Bronchial epithelial cell (primary cell): ENCODE measurements at places on chromosomes 13 and 19. TPM values are rescaled to one million over a fixed set of nuclear protein-coding genes. Genes with fewer than 3 reads are reported as not detected.

The FOXO1 gene
- total RNA-seq = 7.6 and 12.2 TPM in 2 replicates

The COL4A2 gene
- 7.6 and 21.4 TPM in 2 replicates for total RNA-seq

The SLC1A6 gene
- not detected in 2 replicates for total RNA-seq

The KLK13 gene
- total RNA-seq = 0.26 and 0.51 TPM in 2 replicates

The SIAH3 gene
- total RNA-seq = not detected in 2 replicates

The OR7G1 gene
- not detected in 2 replicates for total RNA-seq

The CCNA1 gene
- 106 and 133 TPM in 2 replicates for total RNA-seq

The GFY gene
- not detected in 2 replicates for total RNA-seq

The KLK11 gene
- 1.6 and 52.0 TPM in 2 replicates for total RNA-seq

The SIGLEC7 gene
- not detected in 2 replicates for total RNA-seq

GRCh38 chr19:51810223-51810622 lies 15.3 kb downstream of the FPR3 start:
- DNase-seq = no peak

GRCh38 chr13:77339408-77339807 lies 12.5 kb upstream of the MYCBP2 start:
- no peak for DNase-seq

DNA sequence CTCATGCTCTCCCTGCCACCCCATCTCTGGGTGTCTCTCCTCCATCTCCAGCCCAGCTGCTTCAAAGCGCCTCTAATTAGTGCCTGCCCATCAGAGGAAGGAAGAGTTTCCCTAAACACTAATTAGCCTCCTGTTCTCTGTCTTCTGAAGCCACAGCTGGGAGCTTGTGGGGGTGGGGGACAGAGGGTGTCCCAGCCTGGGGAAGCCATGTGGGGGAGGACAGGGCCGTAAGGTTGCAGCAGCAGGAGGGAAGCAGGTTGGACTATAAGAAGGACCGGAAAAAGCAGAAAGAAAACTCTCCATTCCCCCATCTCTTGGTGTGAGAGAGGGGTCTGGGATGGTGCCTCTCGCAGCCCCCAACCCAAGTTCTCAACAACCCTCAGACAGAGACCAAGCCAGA lies 26.2 kb downstream of the SLC8A2 start:
- DNase-seq = no peak

DNA sequence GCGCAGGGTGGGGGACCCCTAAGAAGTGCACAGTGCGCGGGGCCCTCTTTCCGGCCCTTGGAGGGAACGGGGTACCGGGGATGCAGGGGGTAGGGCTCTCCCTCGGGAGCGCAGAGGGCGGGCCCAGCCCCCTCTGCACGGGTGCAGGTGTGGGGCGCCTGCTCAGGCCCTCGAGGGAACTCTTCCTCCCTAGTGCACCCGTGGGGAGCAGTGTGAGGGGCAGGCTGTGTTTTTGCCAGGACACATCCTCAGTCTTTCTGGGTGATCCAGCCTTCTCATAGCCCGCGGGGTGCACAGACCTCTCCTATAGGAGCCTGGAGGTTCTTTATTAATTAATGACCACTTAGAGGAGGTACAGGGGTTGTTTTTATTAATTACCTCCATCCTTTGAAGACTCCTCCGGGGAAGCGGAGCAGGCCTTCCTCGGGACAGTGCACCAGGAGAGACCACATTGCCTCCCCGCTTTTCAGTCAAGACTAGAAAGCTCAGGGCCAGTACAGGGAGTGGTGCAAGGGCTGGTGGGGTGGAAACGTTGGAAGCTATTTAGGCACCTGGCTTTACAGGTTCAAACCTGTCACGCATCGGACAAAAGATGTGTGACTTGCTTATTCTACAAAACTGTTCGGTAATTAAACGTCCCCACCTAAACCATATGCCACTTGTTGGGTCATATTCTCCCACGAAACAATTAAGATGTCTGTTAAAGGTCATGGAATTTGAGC lies 598 bp upstream of the GJB6 start:
- DNase-seq = no peak

DNA sequence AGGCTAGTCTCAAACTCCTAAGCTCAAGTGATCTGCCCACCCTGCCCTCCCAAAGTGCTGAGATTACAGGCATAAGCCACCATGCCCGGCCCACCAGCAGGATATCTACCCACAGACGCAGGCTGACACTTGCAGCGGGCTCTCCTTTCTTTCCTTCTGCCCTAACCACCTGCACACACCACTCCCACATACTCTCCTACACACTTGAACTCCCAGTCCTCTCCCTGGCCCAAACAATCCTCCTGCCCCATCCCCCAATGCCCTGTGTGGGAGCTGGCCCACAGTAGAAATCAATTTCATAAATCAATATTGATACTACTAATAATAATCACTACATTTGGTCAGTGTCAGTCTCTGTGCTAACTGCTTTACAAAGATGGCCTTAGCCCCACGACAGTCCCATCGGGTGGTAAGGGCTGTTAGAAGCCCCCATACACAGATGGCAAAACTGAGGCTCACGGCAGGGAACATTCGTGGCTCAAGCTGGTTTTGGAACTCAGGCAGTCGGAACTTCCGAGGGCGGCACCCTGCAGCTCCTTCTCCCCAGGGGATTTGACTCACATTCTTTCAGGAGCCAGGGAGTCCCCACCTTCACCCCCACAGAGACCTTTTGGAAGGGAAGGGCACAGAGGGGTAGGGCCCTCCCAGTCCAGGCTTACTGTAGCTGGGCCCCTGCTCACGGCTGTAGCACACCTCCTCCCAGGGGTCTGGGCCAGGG lies 3.4 kb upstream of the DPF1 start:
- DNase-seq = no peak

GRCh38 chr13:77508959-77509620 lies 26.4 kb upstream of the SCEL start:
- peak; percentile 66 for DNase-seq

DNA sequence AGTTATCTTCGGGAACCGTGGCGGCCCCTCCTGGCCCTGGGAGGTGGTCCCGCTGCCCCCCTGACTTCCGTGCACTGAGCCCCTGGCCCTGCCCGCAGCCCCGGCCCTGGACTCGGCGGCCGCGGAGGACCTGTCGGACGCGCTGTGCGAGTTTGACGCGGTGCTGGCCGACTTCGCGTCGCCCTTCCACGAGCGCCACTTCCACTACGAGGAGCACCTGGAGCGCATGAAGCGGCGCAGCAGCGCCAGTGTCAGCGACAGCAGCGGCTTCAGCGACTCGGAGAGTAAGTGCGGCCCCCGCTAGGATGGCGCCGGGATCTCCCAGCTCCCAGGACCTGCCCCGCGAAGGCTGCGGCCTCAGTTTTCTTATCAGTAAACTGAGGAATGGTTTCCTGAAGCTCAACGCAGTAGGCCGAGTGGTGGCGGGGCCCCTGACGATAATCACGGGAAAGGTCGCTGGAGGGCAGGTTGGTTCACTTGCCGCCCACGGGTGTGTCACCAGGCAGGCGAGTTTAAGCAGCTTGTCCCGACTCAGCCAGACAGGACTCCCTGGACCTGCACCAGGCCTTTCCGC lies 924 bp downstream of the RGCC start:
- DNase-seq = peak; percentile 57

- DNase-seq = no peak
Observed at GRCh38 chr19:39928357-39928725, 6.1 kb downstream of the FCGBP start.

DNA sequence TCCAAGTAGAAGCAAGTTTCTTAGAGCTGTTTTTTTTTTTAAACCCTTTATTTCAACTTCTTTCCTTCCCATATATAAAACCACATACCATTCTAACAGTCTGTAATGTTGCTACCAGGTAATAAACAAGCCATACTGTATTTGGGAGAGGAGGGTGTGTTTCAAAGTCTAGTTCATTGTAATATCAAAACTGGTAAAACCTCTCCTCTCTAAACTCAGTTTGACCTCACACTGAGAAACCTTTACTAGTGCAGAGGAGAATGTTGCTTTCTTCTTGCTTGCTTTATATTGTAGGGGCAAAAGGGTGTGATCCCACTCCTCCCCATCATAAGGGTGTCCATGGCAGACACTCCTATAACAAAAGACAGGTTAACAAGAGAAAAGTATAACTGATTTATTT lies 155.1 kb downstream of the GGACT start:
- no peak for DNase-seq

GRCh38 chr13:94602467-94602866 lies 810 bp downstream of the GPR180 start:
- no peak for DNase-seq

- peak; percentile 27 for DNase-seq
Observed at GRCh38 chr13:29908416-29909080, 58.1 kb upstream of the UBL3 start.

- DNase-seq = peak; percentile 73
Observed at GRCh38 chr13:100454876-100455275, 133.7 kb downstream of the GGACT start.

DNA sequence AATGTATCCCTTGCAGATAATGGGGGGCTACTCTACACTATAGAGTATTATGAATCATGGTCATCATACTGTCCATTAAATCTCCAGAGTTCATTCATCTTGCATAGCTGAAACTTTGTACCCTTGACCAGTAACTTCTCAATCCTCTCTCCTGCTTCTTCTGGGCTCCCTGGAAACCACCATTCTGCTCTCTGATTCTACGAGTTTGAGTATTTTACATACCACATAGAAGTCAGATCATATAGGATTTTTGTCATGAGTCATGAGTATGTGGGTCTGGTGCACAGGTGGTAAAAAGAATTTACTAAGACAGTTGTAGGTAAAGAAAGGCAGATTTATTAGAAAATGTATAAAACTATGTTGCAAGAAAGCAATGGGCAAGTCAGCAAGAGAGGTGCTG lies 41.9 kb downstream of the WTIP start:
- no peak for DNase-seq

GRCh38 chr19:5934069-5934401 lies 20.0 kb downstream of the CAPS start:
- DNase-seq = no peak

DNA sequence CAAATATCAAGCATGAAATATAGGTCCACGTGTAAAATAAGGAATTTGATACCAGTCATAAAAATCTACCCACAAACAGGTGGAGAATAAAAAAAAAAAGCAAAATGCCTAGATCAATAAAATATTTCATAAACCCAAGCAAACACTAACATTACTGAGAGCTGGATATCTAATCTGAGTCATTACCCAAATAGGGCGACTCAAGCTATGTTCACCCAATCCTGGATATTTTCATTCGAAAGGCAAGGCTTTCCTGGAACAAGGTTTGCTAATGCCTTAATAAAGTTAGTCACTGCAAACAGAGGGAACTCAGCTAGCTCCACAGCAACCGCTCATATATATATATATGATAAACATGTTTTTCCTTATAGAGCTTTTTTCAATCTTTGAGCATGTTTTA lies 33.5 kb upstream of the TM9SF2 start:
- DNase-seq = peak; percentile 89

- peak; percentile 79 for DNase-seq
Observed at GRCh38 chr19:15640294-15640903, at the start of gene CYP4F3. Gene CYP4F3 (plus strand): TSS chr19:15640897. CDS start chr19:15641416, 519 bp downstream.

- DNase-seq = peak; percentile 55
Observed at GRCh38 chr13:51093574-51093973, 17.5 kb downstream of the C13orf42 start.

DNA sequence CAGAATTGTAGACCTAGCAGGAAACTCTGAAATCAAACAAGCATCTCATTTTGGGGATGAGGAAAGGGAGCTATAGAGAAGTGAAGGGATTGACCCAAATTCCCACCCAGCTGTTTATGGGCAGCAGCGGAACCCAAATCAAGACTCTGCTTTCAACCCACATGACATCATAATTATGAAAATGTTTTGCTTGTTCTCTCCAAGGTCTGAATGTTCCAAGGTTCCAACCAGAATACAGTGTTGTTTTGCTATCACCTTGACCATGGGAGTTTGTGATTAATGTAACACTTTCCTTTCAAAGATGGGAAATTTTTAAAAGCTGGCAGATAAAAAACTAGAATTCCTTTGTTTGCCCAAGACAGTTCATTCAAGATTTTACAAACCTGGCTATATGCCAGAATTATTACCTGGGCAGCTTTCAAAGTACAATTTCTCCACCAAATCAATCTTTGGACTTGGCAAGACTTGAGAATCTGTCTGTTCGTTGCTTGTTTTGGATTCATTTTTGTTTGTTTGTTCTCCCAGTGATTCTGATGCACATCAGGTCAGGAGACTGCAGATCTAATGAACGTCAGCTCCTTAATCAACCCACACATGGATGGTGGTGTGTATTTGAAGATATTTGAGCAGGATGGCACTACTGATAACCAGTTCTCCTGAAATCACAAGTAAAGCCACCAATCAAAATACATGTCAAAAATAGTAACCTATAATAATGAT lies 322.7 kb downstream of the FOXO1 start:
- DNase-seq = no peak

- no peak for DNase-seq
Observed at GRCh38 chr19:44371815-44372480, 15.5 kb upstream of the ZNF112 start.

DNA sequence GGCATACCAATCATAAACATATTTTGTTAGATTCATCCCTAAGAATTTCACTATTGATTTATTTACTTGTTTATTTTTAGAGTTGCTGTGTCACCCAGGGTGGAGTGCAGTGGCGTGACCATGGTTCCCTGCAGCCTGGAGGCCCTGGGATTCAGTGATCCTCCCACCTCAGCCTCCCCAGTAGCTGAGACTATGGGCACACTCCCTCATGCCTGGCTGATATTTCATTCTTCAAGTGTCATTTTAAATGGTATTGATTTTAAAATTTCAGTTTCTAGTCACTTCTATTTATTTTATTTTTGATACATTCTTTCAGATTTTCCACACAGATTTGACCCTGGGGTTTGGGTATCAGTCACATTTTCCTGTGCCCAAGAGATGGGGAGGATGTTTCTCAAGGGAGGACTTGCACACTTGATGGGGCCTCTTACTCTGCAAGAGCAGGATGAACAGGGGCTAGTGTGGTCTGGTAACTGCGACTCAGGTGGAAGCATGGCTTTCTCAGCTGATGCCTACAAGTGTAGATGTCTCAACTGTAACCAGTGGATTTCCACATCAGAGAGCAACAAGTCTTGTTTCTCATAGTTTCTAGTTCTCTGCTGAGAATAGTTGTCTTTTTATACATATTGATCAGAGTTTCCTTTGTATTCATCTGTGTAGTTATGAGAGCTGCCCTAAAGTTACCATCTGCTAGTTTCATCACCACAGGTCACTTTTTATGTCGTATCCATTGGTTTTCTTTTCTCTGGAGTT lies 40.2 kb downstream of the CCNE1 start:
- no peak for DNase-seq

- DNase-seq = no peak
Observed at GRCh38 chr13:82248762-82249161, 1633.5 kb downstream of the SLITRK1 start.

GRCh38 chr13:19089315-19089714 lies 92.3 kb downstream of the TUBA3C start:
- DNase-seq = no peak
